ENCODE measurements at places on chromosomes 7 and 10.

GRCh38 chr10:3525832-3526449, 259.1 kb downstream of the KLF6 start:
- no peak for DNase-seq

DNA sequence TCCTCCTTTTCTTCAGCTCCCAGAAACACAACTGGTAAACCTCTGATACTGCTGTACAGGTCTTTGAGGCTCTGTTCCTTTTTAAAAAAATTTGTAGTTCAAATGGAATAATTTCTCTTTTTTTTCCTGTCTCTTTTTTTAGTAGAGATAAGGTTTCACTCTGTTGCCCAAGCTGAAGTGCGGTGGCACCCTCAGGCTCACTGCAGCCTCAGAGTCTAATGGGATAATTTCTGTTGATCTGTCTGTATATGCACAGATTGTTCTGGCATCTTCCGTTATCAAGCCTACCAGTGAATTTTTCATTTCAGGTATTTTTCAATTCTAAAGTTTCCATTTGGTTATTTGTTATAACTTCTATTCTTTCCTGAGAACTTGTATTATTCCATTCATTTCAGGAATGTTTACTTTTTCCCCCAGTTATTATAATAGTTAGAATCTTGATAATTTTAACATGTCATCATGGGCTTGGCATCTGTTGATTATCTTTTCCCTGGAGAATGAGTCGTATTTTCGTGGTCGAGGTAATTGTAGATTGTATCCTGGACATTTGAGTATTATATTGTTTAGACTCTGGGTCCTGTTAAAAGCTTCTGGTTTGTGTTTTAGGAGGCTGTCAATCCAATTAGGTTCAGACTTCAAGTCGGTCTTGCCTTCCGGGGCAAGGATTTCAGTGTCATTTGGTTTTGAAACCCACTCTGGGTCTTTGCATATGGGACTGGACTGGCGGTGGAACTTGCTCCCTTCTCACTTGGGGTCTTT, 24.5 kb downstream of the CRCP start:
- DNase-seq = no peak

GRCh38 chr10:16947069-16947468, 129.8 kb upstream of the RSU1 start:
- DNase-seq = no peak

- no peak for DNase-seq
Measured at GRCh38 chr7:11120675-11121220, 147.1 kb downstream of the PHF14 start.

- DNase-seq = no peak
Measured at GRCh38 chr10:93498166-93498565, 1.8 kb downstream of the CEP55 start.

DNA sequence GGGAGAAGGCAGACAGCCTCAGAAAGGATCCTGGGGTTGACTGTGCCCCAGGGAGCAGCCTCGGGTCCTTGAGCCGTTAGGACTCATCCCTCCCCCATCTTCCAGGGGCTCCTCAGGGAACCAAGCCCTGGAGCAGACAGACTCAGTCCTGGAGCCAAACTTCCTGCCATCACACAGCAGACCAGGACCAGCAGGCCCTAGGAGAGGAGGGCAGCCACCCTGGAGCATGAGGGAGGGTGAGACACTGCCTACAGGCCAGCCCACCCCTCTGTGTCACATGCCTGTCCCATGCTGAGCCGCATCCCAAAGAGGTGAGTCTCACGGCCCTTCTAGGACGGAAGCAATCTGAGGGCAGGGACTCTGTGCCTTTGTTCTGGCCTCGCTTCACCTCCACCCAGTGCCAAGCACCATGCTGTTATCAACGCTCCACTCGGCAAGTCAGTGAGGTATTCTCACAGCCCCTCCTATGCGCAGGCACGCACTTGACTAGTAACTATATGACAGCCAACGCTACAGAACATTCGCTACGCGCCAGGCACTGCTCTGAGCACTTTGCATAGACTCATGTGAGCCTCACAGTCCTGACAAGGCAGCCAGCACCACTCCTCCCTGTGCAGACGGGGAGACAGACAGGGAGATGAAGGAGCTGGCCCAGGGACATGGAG, 19.1 kb downstream of the MAD1L1 start:
- no peak for DNase-seq

GRCh38 chr10:26432938-26433337, 5.2 kb upstream of the APBB1IP start:
- DNase-seq = no peak

GRCh38 chr7:17546592-17546991, 248.1 kb downstream of the AHR start:
- DNase-seq = no peak

- no peak for DNase-seq
Measured at GRCh38 chr10:71604324-71605018, 115.1 kb downstream of the C10orf105 start.

DNA sequence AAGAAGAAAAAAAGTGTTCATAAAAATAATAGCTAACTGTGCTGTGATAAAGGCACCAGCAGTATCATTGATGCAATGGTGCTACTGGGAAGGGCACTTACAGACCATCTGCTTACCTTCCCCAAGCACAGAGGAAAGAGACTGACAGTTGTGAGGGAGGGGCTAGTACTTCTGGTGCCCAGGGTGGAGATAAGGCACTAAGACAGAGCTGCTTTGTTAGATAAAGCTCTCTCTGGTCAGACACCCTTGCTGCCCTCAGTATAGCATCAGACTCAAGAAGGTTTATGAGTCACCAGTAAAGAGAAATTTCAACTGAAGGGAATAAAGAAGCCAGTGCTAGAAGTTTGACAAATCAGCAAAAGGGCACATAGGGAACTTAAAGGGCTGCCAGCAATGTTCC, 325.6 kb downstream of the HPSE2 start:
- no peak for DNase-seq

- DNase-seq = no peak
Measured at GRCh38 chr10:15046626-15047025, 2.9 kb downstream of the OLAH start.

GRCh38 chr7:102197599-102197998, 89.1 kb upstream of the SH2B2 start:
- DNase-seq = no peak

GRCh38 chr7:127755521-127755920, 103.5 kb downstream of the SND1 start:
- no peak for DNase-seq

- no peak for DNase-seq
Measured at GRCh38 chr10:86155054-86155921, 211.3 kb downstream of the GRID1 start.

All from stimulated activated CD4-positive, alpha-beta T cell treated with anti-CD3 and anti-CD28 coated beads, Interleukin-15, amount 100 ng/mL, for 48 hours (primary cell).